Stimulated activated naive CD8-positive, alpha-beta T cell treated with anti-CD3 and anti-CD28 coated beads, Interleukin-15, Interleukin-2, amounts not matched to agents 100 U/mL and 50 U/mL, for 24 hours (primary cell): ENCODE measurements at places on chromosomes 16 and 17.
A peak's percentile ranks its signal among the peaks of the same experiment; 100 is the strongest.

- DNase-seq, result peak; percentile 22
Observed at GRCh38 chr16:71230122-71230845, at the start of gene HYDIN. Gene HYDIN (minus strand): TSS chr16:71230722. CDS start chr16:71186895, 43,827 bp downstream.

DNA sequence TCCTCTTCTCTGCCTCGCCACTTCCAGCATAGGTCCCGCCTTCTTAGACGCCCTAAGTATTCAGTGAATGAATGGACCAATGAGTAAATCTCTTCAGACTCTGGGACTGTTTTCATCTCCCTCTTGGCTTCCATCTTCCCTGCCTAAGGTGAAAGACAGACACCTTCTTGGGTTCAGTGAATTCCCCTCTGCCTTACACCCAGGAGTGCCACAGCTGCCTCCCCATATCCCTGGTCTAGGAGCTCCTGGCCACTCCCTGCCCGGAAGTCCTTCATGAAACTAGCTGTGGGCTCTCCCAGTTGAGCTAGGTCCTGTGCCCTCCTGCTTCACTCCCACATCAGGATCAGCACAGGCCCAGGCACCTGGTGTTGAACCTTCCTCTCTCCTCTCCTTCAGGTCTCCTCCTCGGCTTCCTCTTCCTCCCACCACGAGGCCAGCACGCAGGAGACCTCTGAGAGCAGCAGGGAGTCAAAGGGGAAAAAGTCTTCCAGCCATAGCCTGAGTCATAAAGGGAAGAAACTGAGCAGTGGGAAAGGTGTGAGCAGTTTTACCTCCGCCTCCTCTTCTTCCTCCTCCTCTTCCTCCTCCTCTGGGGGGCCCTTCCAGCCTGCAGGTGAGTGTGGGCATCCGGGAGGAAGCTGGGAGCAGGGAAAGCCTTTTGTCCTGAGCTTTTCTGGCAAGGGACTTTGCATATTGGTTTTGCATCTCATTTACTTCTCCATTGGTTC, 10.3 kb downstream of the MLLT6 start:
- DNase-seq, result no peak

DNA sequence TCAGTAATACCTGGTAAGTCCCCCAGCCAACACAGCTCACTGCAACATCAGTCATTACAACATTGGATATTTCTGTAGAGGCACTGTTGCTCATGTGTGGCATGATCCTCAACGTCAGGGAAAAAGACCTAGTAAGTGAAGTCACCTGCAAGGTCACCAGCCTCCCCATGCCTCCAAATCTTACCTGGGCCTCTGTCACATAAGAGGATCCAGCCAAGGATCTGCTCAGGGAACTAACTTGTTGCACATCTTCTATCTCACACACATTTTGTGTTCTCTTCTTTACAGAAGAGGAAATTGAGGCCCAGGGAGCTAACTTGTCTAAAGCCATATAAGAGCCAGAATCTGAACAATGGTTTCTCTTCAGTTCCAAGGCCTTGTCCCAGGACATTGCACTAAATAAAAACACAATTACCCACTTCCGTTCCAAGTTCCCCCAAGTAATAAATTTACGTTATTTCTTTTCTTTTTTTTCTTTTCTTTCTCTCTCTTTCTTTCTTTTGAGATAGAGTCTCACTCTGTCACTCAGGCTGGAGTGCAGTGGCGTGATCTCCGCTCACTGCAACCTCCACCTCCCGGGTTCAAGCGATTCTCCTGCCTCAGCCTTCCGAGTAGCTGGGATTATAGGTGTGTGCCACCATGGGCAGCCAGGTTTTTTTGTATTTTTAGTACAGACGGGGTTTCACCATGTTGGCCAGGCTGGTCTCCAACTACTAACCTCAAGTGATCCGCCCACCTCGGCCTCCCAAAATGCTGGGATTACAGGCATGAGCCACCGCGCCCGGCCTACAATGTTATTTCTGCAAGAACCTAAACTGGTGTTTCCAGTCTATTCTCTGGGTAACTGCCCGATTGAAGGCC, 1.3 kb downstream of the SHMT1 start:
- no peak for DNase-seq

DNA sequence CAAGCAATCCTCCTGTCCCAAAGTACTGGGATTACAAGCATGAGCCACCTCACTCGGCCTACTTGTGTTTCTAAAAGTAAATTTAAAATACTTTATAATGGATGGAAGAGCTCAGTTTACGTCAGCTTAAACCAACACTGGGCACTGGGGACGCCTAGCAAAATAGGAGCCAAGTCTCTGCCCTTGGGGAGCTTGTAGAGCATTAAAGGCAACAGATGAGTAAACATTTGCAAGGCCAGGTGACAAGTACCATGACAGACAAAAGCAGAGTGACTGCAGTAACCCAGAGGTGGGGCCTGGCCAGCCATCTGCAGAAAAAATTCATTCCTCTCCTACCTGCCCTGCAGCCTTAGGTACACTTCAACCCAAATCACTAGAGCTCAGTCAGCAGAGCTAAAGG, 12.1 kb upstream of the NLK start:
- DNase-seq, result no peak

- DNase-seq, result no peak
Observed at GRCh38 chr17:77865716-77866115, 92.8 kb upstream of the TNRC6C start.

DNA sequence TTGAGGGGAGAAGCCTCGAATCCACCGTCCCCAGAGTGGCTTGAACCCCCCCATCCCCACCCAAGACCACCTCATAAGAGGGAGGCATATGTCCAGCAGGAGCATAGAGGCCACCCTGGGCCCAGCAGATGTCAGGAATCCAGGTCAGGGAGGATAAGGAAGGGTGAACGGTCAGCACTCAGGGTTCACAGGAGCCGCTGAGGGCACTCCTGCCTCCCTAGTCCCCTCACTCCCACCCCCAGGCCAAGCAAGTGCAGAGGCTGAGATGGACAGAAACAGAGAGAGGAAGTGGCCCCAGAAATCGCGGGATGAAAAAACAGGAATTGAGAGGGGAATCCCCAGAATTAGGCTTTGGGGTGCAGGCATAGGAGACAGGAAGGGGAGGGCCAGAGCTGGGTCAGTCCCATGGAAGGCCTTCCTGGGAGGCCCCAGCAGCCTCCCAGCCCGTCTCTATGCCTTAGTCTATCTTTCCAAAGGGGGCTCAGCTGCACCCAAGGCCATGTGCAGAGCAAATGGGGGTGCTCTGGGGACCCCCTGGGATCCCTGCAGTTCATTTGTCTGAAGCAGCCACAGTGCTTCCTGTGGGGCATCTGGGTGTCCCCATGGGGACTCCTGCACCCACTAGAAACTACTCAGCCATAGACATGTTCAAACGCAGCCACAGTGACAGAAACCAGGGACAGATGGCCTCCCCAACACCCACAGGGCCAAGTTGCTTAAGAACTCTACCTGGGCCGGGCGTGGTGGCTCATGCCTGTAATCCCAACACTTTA, 1.7 kb downstream of the CMTM3 start:
- DNase-seq, result no peak

GRCh38 chr17:70405492-70406220, 236.3 kb downstream of the KCNJ2 start:
- DNase-seq, result no peak

DNA sequence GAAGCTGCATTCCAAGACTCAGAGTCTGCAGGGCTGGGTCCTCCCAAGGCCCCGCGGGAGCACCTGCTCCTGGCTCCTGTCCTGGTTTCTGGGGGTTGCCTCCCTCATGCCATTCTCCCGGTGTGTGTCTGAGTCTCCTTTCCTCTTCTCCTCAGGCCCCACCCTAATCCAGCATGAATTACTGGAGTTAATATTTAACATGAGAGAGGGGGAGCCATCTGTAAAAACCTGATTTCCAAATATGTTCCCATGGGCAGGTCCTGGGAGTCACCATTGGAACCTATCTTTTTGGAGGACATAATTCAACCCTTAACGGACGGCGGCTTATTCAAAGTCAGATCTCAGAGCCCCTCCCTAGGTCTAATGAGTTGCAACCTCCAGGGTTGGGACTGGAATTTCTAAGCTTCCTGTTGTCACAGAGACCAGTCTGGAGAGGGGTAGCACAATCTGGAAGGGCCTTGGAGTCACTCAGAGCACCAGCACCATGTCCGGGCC, 5.4 kb downstream of the C17orf99 start:
- no peak for DNase-seq

DNA sequence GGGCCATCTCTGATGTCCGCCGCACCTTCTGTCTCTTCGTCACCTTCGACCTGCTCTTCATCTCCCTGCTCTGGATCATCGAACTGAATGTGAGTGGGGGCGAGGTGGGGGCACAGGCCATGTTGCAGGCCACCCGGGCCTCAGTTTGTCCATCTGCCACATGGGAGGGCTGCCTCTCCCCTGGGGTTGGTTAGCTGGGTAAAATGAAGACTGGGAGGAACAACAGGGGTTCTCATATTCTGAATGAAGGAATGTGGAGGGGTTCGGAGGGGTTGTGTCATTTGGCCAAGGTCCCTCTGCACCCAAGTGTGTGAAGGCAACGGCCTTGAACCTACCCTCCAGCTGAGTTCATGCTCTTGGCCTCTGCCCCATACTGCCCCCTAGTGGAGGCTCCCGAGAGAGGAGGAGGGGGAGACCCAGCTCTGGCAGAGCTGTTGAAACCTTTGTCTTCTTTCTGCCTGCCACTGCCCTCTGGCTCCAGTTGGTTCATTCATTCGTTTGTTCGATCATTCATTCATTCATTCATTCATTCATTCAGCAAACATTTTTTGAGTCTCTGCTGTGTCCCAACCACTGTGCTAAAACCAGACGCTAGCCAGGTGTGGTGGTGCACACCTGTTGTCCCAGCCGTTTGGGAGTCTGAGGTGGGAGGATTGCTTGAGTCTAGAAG, 11.4 kb upstream of the TCAP start:
- DNase-seq, result peak; percentile 90

DNA sequence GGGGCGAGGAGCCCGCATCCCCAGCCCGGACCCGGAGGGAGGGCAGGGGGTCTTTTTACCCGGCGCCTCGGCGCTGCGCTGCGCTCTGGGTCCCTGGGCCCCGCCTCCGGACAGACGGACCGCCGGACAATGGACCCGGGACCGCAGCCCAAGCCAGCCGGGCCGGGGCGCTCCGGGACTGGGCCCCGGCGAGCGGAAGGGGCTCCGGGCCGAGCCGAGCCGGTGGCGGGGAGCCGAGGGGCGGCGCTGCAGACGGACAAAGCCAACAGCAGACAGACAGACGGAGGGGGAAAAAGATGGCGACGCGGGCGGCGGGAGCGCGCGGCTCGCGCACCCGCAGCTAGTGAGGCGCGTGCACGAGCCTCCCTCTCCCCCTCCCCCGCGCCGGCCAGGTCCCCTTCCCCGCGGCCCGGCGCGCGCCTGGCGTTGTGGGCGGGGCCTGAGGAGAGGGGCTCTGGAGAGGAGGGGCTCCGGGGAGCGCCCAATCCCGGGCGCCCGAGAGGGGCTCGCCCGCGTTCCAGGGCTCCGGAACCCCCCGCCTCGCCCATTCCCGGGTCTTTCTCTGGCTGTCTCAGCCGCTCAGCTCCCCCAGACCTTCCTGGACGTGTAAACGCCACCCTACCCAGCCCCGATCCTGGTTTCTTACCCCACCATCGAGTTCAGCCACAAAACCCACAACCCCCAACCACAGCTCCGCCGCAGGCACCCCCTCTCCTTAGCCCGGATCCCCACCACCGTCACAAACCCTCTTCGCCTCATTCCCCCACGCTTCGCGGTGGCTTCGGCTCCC, at the start of gene ZNF821:
Gene ZNF821, minus strand, starts transcription at position 334 of the 790 bp plus-strand sequence. CDS start 4,236 bp downstream, outside the sequence.
- peak; percentile 81 for DNase-seq

- DNase-seq, result no peak
Observed at GRCh38 chr17:76986365-76986764, 118.2 kb downstream of the MGAT5B start.

- DNase-seq, result no peak
Observed at GRCh38 chr17:27343294-27343693, 49.4 kb downstream of the WSB1 start.

- peak; percentile 71 for DNase-seq
Observed at GRCh38 chr16:79089735-79090284, 510.7 kb downstream of the MAF start.

GRCh38 chr17:8503807-8504206, 68.1 kb downstream of the NDEL1 start:
- DNase-seq, result no peak

GRCh38 chr17:19316761-19317358, 45.7 kb downstream of the B9D1 start:
- no peak for DNase-seq

GRCh38 chr16:79073566-79073965, 527.0 kb downstream of the MAF start:
- DNase-seq, result no peak

DNA sequence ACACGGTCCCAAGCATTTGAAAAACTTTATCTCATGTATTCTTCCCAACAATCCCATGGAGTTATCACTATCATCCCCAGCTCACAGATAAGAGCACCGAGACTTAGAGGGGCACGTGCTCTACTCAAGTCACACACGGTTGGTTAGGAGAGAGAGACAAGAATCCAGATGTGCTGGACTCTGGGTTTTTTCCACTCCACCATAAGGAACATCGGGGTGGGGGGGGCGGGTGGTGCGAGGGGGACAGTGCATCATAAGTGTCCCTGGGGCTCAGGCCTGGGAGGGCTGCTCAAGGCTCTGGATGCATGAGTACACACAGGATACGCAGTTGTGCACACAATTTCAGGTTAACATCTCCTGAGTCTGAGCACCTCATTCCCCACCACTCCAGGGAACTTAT, 7.4 kb downstream of the CDC42EP4 start:
- no peak for DNase-seq

DNA sequence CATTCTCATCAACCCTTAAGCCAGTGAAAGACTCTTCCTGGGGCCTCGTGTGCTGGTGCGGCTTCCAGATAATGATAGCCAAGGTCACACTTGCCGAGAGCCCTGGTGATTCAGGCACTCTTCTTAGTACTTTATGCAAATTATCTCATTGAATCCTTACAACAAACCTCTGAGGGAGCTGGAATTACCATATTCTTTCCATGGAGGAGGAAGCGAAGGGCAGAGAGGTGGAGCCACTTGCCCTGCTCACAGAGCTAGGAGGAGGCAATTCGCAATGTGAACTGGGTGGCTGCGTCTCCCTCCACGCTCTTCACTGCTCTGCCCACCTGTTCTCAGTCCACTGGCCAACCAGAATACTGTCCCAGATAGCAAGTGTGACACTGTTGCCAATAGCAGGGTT, 409.7 kb downstream of the SNX29 start:
- DNase-seq, result no peak

DNA sequence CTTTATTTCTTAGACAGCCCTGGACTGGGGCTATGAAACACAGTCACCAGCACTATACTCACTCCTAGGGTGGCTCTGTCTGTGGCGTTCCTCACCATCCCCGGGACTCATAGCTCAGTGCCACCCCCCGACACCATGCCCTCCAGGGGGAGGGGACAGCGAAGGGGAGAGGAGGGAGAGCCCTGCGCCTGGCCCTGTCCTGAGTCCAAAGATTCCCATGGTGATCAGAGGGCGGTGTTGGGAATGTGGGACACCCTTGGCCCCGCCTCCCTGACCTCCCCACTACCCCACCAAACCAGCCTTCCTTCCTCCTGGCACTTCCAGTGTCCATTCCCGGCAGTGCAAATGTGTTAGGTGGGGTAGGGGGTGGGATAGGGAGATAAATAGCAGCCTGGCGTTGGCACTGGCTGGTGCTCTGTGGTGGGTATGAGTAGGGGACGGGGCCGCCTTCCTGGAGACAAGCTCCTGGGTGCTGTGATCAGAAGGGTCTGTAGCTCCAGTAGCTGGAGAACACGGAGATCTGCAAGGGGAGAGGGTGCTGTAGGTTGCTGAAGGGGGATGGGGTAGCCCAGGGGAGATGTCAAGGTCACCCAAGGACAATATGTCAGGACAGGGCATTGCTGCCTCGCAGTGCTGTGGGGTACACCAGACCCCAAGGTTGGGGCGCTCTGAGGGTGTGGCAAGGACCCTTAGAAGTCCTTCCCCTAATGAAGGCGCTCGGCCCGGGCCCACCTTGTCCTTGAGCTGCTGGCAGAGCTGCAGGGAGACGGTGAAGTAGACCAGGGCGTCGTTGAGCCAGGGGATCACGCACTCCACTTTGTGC, 2.0 kb downstream of the SMIM22 start:
- no peak for DNase-seq

- DNase-seq, result no peak
Observed at GRCh38 chr17:27485716-27486495, 29.7 kb downstream of the KSR1 start.
